ENCODE measurements at places on chromosomes 3 and 15.

DNA sequence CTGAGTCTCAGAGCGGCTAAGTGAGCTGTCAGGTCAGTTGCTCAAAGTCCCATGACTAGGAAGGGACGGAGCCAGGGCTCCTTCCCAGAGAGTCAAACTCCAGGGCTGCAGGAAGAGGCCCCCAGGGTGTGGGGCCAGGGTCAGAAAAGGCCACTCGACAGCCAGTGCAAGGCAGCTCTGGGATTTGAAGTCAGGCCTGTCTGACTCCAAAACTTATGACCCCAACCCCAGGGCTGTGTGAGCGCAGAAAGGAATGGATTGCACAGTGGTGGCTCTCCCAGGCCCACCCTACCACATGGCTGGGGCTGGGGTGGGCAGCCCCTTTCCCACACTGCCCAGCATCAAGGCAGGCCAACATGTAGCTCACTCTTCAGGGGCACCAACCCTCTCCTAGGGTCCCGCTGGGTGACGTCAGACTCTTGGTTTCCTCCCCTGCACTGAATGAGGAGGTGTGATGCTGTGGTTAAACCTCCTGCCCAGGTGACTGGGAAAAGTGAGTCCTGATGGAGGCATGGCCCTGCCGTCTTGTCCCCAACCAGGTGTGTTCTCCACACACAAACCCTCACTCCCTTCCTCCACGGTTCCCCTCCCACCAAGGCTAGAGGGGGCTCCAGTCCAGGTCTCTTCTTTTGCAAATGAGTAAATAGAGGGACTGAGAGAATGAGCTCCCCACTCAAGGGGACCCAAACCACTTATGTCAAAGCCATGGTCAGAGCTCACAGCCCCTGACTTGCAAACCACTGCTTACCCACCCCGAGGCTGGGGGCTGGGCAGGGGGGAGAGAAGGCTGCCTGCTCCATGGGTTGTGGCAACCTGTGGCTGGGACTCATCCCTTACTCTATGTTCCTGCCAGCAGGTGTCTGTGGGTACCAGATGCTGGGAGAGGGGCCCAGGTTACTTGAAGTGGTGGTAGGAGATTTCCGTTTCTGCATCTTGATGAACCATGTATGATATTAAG is 23.8 kb upstream of the CORO2B start:
- DNase-seq, result no peak

GRCh38 chr3:196835086-196835485 is 32.6 kb upstream of the SENP5 start:
- DNase-seq, result no peak

DNA sequence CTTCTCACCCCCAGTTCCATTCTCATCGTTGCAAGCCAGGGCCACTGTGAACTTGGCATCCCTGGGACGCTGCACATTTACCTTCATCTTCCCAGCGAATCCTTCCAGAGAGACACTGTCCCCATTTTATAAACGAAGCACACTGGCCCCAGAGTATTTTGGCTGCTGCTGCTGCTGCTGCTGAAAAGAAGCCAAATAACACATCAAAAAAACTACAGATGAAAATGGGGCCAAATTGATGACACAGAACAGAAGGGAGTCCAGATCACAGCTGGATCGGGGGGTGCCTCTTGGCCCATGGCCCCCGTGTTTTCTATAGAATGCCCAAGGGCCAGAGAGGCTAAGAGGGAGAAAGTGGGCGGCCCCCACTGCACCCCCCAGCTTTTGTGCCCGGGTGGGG is 221.0 kb upstream of the IGF1R start:
- DNase-seq, result no peak

- no peak for DNase-seq
Measured at GRCh38 chr3:16013568-16013967, 160.9 kb upstream of the GALNT15 start.

DNA sequence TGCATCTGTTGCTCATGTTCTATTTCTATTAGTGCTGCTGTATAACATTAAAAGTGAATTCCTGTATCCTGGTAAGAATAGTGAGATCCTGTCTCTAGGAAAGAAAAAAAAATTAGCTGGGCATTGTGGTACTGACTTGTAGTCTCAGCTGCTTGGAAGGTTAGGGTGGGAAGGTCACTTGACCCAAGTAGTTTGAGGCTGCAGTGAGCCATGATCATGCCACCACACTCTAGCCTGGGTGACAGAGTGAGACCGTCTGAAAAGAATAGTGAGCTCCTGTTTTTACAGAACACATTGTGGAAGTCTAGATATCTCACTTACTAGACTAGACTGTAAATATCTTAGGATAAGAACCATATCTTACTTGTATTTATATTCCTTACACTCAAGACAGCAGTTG is 4.6 kb downstream of the ATP11B start:
- no peak for DNase-seq

- DNase-seq, result no peak
Measured at GRCh38 chr3:171356251-171356650, 104.0 kb downstream of the TNIK start.
